ENCODE measurements at places on chromosomes 2 and 18. TPM values are rescaled to one million over a fixed set of nuclear protein-coding genes. Genes with fewer than 3 reads are reported as not detected.

Gene CTAGE1
- polyA plus RNA-seq: not detected

Gene CRYGC
- not detected for polyA plus RNA-seq

Gene PSMA8
- polyA plus RNA-seq: not detected

Gene MRPS9
- polyA plus RNA-seq: 23.6 TPM

Gene STON1
- 1.7 TPM for polyA plus RNA-seq

Gene CCDC74B
- polyA plus RNA-seq: 2.4 TPM

Gene CCDC150
- 1.4 TPM for polyA plus RNA-seq

Gene CHRND
- polyA plus RNA-seq: not detected

Gene PROC
- 1.7 TPM for polyA plus RNA-seq

Gene ARHGEF4
- polyA plus RNA-seq: 58.2 TPM

Gene SOX11
- 0.05 TPM for polyA plus RNA-seq

Gene PPM1B
- polyA plus RNA-seq: 22.8 TPM

Gene REG3A
- 3,240 TPM for polyA plus RNA-seq

Gene ABCG5
- not detected for polyA plus RNA-seq

Gene TMEM17
- polyA plus RNA-seq: 5.8 TPM

Gene SLC38A11
- polyA plus RNA-seq: 3.9 TPM

Gene QPCT
- 15.3 TPM for polyA plus RNA-seq

Gene CFAP221
- 13.6 TPM for polyA plus RNA-seq

Gene RNF152
- 0.91 TPM for polyA plus RNA-seq

Gene KLHL30
- 0.12 TPM for polyA plus RNA-seq

Gene PJVK
- polyA plus RNA-seq: 7.1 TPM

Gene KCNJ3
- polyA plus RNA-seq: 3.1 TPM

Gene DSC3
- 0.04 TPM for polyA plus RNA-seq

Gene RIT2
- 0.12 TPM for polyA plus RNA-seq

Gene SERPINB13
- polyA plus RNA-seq: not detected

Gene NPHP1
- polyA plus RNA-seq: 9.2 TPM

Gene CYTIP
- polyA plus RNA-seq: 0.68 TPM

Gene UPP2
- polyA plus RNA-seq: not detected

Gene NT5DC4
- not detected for polyA plus RNA-seq

Gene ASAP2
- polyA plus RNA-seq: 5.8 TPM

Gene CD28
- 0.08 TPM for polyA plus RNA-seq

Gene CROCC2
- 0.05 TPM for polyA plus RNA-seq
